SJSA1 (cell line): ENCODE measurements at places on chromosomes 7 and 10. TPM values are rescaled to one million over a fixed set of nuclear protein-coding genes. Genes with fewer than 3 reads are reported as not detected.

ENO4 gene
- not detected in 2 replicates for total RNA-seq

GRCh38 chr7:83439026-83439425 lies 209.9 kb downstream of the SEMA3E start:
- no peaks in the 10 kb centered on the region for H3K4me1 ChIP-seq
- no peak overlapping the region for H3K27ac ChIP-seq
- H3K27me3 ChIP-seq, result peaks cover 8% of the 10 kb centered on the region; the same call in 1 of the 2 replicates

OR2A5 gene
- total RNA-seq, result not detected in 2 replicates

DNA sequence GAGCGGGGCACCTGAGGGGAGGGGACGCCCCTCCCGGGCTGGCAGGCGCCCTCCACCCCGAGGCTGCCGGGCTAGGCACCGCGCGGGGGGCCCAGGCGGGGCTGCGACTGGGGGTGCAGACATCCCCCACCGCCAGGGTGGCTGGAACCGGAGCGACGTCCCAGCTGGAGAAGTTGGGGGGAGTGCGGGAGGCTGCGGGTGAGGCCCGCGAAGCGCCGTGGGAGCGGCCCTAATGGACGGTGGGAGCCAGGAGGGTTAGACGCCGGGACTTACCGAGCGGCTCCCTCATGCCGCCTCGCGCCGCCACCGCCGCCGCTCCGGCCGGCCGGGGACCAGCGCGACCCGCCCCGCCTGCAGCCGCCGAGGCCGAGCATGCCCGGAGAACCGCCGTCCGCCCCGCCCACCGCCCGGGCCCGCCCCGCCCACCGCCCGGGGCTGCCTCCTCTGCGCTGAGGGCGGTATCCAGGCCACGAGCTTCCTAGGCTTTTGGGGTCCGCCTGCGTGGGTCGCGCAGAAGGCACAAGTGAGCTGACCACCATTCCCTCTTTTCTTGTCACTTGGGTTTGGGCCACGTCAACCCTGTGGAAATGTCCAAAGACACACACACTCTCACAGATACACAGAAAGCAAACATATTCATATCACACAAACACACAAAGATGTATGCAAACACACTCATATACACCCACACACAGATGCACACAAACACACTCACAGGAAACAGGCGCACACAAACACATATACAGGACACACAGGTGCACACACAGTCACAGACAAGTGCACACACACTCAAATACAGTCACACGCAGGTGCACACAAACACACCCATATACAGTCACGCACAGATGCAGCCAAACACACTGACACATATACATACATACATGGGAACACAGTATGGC lies at the start of gene JCAD:
TSS of gene JCAD (minus strand) at position 378 of the 899 bp plus-strand sequence. CDS start 11,774 bp downstream, outside the sequence.
- H3K27ac ChIP-seq, result peak within 1 kb of the TSS; percentile 75
- peaks cover 67% of the 10 kb centered on the region for H3K4me1 ChIP-seq
- no peaks in the 10 kb centered on the region for H3K27me3 ChIP-seq
- peak within 1 kb of the TSS; percentile 96 for H3K4me3 ChIP-seq
- H3K36me3 ChIP-seq, result peaks cover 6% of the 10 kb centered on the region; the same call in 1 of the 2 replicates
- peak; percentile 69 for DNase-seq
